Foreskin fibroblast (primary cell): ENCODE measurements at places on chromosomes 13 and 19.

DNA sequence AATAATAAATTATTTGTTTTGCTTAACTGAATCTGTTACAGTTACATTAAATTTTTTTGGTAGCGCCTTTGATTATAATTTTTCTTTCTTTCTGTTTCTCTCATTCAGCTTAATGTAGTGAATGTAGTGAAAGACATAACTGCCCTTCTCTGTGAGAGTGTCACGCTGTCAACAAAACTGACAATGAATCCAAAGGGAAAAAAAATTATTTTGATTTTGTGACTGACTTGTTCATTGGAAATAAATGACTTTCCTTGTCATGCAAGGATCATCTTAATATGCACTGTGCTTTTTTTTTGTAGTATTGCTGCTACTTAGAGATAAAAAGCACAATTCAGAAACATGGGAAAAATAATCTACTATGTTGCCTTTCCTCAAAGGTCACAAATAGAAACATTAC is 1196.4 kb downstream of the PCDH17 start:
- no peak for DNase-seq

- no peak for DNase-seq
Observed at GRCh38 chr19:55400281-55401087, 7.1 kb downstream of the UBE2S start.

- peak; percentile 56 for DNase-seq
Observed at GRCh38 chr19:41570639-41571112, 5.3 kb upstream of the CEACAM21 start.

DNA sequence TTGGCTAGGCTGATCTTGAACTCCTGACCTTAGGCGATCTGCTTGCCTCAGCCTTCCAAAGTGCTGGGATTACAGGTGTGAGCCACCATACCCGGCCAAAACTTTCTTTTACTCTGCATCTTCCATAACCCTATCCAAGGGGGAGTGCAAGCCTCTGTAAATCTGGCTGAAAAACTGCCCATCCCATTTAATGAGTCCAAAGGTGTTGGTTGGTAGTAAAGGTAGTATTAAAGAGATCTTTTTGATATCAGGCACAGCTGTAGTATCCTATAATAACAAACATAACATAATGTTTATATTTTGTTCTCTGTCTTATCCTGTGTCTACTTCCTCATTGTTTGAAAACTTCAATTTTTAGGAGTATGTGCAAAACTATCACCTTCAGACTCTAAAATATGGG is 559.8 kb upstream of the ATXN8OS start:
- DNase-seq = no peak

- peak; percentile 21 for DNase-seq
Observed at GRCh38 chr19:37931881-37932655, 25.1 kb downstream of the SIPA1L3 start.

- DNase-seq = no peak
Observed at GRCh38 chr19:4064496-4065260, 2.0 kb downstream of the ZBTB7A start.

DNA sequence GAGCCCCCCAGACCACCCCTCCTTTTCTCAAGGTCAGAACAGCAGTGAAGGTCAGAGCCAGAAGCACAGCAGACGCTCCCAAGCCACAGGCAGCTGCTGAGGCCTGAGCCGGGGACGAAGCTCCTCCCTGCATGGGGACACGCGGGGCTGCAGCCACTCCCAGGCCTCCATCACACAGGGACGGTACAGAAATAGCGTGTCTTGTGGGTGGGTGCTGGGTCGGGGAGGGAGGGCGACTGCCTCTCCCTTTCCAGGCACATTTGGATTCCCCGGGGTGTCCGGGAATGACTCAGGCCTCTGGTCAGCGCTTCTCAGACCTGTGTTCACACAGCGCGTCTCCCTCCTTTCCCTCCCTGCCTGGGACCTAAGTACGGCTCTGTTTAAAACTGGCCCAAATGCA is 33.2 kb downstream of the RASA3 start:
- DNase-seq = peak; percentile 95

GRCh38 chr19:2084993-2085720 is 11.0 kb downstream of the MOB3A start:
- DNase-seq = peak; percentile 33

GRCh38 chr13:99380921-99381645 is 73.9 kb upstream of the GPR183 start:
- no peak for DNase-seq

DNA sequence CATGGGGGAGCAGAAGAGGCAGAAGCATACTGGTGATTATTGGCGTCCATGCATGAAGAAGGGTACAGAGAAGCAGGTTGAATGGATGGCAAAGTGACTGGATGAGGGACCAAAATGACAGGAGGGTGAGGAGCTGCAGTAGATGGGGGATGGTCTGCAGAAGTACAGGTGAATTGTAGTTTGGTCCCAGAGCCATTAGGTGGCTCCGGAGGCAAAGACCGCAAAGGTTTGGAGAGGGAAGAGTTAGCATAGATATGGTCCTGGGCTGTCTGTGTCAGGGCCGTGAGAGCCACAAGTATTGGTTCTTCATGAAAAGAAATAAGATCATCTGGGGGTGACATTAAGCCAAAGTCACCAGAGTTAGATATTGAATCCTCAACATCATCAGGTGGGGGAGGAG is 59.0 kb upstream of the ZNF726 start:
- no peak for DNase-seq

DNA sequence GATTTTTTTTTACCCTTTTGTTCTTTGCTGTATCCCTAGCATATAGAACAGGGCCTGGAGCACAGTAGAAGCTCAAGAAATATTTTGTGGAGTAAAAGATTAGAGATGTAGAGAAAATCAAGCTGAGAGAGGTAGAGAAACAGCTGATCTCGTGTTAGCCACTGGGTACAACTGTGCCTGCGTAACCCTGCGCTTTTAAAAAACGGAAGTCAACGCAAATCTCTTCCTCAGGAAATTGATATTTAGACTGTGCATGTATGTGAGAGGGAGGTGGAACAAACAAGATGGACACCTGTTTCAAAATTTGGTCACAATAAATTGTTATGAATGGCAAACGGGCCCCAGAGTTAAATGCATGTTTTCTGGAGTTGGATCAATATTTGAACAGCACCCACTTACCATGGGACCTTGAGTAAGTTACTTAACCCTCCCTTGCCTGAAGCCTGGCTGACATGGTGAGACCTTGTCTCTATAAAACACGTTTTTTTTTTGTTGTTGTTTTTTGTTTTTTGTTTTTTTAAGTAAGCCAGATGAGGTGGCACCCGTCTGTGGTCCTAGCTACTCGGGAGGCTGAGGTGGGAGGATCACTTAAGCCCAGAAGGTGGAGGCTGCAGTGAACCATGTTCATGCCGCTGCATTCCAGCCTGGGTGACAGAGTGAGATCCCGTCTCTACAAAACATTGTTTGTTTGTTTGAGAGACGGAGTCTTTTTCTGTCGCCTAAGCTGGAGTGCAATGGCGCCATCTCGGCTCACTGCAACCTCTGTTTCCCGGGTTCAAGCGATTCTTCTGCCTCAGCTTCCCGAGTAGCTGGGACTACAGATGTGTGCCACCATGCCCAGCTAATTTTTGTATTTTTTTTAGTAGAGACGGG is 3.3 kb upstream of the EPOR start:
- no peak for DNase-seq
